Fibroblast of skin of scalp (primary cell): ENCODE measurements at places on chromosomes 5 and 9.

DNA sequence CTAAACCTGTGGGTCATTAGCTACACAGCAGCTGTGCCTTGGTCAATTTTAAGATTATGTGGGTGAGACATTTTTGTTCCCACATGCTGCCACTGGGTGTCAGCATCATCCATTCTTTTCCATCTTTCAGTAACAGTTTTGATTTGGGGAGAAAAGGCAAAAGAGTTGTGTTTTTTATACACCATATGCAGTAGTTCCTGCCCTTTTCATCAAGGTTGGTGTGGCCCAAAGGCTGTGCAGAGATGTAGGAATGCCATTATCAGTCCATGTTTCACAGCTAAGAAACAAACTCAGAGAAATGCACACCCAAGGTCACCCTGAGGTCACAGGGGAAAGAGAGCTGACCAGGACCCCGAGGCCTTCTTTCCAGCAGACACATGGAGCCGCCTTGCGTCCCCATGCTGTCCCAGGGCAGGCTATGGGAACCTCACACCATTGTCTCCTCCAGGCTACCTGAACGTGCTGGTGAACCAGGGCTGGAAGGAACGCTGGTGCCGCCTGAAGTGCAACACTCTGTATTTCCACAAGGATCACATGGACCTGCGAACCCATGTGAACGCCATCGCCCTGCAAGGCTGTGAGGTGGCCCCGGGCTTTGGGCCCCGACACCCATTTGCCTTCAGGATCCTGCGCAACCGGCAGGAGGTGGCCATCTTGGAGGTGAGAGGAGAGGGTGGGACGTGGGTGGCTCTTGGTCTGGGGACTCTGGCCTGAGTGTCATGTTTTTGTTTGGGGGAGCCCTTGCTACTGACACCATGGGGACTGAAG is 27.8 kb upstream of the GRPEL2 start:
- peak; percentile 65 for DNase-seq

DNA sequence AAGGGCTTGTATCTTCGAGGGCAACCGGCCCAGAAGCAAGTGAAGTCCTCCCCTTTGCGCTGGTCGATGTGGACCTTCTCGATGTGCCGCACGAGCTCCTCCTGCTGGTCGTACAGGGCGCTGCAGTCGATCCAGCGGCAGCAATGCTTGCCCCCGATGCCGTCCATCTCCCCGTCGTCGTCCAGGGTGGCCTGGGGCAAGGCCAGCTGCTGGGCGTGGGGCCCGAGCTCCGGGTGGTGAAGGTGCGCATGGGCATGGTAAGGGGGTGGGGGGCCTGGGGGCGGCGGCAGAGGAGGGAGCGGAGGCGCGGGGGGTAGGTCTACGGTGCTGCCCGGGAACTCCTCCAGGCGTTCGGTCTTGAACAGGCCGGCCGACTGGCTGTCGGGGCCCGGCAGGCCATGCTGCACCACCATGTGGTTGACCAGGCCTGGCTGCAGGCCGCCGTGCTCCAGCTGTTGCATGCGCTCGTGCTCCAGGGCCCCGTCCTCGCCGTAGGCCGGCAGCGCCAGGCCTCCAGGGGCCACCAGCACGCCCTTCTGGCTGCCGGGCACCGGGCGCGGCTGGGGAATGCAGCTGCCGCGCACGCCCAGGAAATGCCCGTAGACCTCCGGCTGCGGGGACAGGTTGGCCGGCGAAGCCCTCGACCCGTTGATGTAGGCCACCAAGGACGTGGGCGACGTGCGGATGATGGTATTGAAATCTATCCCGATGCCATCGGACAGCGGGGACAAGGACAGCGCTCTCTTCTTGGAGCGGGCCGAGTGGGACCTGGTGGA is 181.8 kb downstream of the GLIS3 start:
- DNase-seq: no peak

DNA sequence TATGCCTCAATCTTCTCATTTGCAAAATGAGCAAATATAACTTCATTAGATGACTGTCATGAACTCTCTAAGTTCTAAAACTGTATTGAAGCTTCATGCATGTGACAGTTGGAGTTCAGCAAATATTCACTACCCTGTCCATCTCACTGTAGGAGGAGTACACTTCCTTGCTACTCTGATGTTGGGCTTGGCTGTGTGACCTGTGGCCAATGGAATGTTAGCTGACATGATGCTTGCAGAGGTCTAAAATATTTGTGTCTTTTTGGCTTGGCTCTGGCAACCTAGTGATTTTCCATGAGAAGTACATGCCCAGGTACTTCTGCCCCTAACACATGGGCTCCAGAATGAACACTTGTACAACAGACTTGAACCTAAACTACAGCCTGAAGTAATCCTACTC is 203.1 kb upstream of the ANKH start:
- DNase-seq: peak; percentile 26

- DNase-seq: peak; percentile 37
Observed at GRCh38 chr5:146130440-146131045, 25.2 kb upstream of the PLAC8L1 start.

DNA sequence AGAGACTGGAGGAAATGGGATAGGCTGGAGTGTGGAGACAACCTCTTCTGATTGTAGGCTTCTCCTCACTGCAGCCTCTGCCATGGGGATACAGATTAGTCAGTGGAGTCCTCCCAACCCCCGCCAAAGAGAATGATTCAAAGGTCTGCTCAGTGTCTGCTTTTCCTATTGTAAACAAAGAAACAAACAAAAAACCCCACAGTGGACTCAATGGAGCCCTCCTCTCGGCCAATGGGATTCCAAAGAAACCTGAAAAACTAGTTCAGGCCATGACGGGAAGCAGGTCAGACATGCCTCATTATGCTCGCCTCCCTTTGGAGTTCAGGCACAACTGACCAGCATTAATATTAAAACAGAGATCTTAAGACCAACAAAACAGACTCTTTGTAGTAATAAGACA is 85.8 kb downstream of the SEC61B start:
- no peak for DNase-seq

DNA sequence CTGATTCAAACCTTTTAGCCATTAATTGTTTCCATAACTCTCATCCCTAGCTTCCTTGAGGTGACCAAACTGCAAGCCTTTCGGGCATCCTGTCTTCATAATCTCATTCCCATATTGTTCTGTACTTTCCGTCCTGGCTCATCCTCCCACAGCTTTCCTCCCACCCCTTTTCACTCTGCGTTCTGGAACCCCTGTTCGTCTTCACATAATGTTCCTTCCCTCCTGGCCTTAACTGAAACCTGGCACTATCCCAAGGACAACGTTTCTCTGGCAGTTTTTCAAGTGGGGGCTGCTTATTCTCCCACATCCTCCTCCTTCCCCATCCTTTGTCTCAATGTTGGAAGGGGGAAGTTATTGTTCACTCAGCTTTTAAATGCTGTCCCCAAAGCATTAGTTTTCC is 1.5 kb downstream of the ZNF189 start:
- DNase-seq: no peak

DNA sequence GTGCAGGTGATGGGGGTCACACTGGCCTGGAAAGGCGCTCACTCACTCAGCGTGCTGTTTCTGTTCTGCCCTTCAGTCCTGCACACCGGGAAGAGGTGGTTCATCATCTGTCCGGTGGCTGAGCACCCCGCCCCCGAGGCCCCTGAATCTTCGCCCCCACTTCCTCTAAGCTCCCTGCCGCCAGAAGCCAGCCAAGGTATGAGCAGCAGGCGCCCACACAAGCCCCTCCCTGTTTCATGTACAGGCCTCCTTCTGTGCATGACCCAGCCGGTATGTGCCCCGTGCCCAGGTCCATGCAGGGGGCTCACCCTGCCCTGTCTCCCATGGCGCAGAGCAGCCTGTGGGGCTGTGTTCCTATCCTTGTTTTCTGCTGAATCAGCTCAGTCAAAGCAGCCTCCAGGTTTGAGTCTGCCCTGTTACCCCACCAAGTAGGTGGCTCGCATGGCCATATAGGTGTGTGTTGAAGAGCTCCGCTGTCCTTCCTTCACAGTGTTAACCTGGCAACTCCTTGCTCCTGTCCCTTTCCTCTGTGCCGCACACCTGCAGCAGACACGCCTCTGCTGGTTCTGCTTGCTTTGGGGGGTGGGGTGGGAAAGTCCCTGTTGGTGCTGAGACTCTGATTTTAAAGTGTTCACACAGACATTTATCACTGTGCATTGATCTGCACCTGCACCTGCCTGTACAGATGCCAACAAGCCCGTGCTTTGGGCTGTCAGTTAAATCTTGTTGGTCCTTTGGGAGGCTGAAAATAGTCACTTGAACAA is 84.8 kb downstream of the WNK2 start:
- DNase-seq: no peak

GRCh38 chr9:126146254-126147145 is 180.1 kb upstream of the MVB12B start:
- no peak for DNase-seq

DNA sequence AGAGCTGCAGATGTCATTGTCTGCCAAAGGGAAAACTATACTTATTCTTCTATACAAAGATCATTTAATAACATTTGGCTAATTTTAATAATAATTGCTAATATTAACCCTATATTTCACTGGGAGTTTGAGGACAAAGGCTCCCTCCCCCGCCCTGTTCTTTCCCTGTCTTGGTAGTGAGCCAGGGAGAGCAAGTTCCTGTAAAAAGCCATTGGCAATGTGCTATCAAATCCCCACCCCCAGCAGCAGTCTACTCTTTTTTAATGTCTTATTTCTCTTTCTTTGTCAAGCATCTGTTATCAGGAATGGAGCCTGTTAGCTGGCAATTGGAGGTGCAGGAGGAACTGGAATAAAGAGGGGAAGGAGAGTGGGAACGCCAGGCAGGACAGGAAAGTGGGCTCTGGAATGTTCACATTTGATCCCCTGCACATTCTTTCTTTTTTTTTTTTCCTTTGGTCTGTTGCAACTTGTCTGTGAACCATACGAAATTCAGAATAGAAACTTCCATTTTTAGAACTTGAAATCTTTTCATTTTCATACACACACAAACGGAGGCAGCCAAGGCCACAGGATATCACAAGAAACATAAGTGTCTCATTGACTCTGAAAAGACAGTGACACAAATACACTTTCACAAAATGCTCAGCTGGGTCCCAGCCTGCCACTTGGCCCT is 664.8 kb upstream of the ZNF608 start:
- DNase-seq: peak; percentile 71

GRCh38 chr5:87435144-87435694 is 22.5 kb upstream of the CCNH start:
- no peak for DNase-seq

GRCh38 chr9:37587521-37587920 is 4.9 kb downstream of the TOMM5 start:
- no peak for DNase-seq

DNA sequence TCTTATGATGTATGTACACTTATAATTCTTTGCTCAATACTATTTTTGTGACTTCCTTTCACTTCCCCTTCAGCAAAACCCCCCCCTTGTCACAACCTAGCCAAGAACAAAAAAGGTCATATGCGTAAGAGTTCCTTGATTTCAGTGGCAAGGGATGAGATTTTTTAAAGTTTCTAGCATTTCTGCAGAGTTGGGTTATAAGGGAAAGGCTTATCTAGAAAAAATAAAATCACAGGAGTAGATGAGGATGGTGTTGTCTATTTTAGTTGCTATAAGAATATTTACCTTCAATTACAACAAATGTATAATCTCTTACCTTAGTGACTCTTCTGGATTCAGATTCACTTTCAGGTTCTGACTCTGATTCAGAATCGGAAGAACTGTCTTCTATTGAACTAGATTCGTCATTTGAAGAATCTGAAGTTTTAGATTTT is 184.6 kb downstream of the AP3B1 start:
- no peak for DNase-seq

DNA sequence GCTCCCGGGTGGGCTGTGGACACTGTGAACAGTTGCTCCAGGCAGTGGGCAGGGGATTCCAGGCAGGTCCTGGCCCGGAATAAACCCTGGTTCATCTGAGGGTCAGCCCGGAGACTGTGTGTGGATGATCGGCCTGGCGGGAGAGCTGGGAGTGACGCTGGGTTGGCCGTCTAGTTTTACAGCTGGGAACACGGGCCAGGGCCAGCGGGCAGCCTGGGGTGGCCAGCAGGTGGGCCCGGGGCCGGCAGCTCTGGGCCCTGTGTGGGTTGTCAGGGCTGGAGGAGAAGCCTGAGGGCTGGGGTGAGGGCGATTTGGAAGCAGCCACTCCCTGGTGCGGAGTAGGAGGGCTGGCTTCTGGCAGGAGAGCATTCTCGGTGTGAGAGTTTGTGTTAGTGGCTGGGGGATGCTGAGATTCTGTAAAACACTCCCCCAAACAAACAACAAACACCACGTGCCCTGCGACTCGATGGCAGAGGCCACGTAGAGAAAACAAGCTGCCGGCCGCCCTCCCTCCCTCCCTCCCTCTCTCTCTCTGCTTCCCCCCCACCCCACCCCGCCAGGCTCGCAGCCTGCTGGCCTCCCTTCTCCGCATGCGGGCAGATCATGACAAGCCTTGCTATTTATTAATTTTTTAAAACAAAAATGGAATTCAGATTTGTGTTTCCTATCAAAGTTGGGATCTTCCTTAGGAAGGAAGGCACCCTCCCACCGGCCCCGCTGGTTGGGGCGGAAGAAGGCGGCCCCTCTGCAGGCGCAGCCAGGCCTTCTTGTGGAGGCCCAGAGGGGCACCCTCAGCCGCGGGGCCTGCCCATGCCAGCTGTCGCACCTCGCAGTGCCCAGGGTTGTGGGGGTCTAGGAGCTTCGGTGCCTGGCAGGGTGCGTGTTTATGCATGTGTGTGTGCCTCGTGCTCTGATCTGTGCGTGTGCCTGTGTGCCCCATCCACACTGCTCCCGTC is 49.5 kb downstream of the RXRA start:
- peak; percentile 38 for DNase-seq

DNA sequence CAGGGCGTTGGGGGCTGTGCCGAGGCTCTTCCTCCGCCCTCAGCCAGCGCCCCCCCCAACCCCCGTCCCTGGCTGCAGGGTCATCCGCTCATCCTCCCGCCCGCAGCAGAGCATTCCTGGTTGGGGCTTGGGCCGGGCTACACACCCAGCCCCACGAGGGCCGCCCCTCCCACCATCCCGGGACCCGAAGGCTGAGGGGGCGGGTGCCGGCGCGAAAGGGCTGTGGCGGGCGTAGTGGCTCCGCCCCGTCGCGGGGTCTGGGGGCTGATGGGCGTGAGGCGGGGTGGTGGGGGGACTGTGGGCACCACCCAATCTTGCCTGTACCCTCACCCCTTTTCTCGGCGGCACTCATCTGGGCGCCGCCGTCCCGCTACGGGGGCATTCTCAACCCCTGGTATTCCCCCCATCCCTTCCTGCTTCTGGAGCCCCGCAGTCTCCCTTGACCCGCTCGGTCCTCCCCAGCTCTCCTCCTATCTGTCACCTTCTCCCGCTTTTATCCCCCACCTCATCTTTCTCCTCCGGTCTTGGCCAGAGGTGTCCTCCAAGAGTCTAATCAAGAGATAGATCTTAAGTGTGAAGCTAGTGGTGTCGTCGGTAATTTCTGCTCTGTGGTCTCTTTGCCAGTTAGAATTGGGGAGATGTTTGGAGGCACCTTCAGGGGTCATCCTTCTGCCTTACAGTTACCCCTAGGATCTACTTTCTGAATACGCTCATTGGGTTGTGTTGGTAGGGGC is 1.6 kb downstream of the FER start:
- peak; percentile 13 for DNase-seq

GRCh38 chr5:76701298-76701697 is 14.6 kb upstream of the F2R start:
- DNase-seq: peak; percentile 89

DNA sequence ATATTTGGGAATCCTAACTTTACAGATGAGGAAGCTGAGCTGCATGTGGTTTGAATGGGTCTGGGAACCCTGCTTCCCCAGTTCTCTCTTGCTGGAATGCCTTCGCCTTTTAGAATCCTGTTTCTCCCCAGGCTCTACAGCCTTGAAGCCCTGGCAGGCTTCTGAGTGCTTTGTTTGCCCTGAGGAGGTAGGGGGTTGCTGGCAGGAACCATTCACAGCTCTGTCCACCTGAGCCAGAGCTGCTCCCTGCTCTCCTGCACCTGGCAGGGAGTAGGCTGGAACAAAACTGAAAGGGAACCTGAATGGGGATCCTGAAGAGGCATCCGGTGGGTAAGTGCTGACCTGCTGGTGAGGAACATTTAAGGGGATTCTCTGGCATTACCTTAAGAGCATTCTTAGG is 33.0 kb downstream of the KIF4B start:
- DNase-seq: no peak
